Non-pigmented ciliary epithelial cell (primary cell): ENCODE measurements at places on chromosomes 11 and 22.

GRCh38 chr11:117300283-117300663 is 9.1 kb downstream of the BACE1-AS start:
- DNase-seq = no peak

DNA sequence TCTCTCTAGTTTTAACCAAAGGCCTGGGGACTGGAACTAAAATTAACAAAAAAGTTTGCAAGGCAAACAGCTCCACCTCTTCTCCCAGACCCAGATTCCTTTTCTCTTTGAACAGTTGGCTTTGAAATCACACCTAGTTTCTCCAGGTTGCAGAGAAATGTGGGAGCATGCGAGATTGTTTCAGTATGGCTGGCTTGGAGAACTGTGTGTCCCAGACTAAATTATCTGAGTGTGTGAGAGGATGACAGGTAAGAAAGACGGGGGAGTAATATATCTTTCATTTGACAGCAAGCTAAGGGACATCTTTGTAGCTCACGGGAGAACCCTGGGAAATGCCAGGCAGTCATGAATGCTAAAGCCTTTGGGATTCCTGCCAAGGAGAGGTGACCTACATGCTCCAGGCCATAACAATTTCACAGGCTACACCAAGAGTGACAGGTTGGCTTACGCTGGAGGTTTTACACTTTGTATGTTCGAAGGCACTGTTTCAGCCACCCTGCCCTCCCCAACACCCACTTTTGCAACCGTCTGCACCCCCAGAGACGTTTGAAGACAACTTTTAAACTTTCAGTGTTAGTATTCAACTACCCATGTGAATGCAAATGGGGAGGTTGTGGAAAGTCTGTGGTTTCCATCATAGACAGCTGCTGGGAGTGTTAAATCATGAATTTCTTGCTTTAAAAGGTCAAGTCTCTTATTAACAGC is 109.3 kb upstream of the SNX19 start:
- DNase-seq = no peak

GRCh38 chr11:40746282-40746681 is 713.2 kb downstream of the LRRC4C start:
- DNase-seq = no peak

DNA sequence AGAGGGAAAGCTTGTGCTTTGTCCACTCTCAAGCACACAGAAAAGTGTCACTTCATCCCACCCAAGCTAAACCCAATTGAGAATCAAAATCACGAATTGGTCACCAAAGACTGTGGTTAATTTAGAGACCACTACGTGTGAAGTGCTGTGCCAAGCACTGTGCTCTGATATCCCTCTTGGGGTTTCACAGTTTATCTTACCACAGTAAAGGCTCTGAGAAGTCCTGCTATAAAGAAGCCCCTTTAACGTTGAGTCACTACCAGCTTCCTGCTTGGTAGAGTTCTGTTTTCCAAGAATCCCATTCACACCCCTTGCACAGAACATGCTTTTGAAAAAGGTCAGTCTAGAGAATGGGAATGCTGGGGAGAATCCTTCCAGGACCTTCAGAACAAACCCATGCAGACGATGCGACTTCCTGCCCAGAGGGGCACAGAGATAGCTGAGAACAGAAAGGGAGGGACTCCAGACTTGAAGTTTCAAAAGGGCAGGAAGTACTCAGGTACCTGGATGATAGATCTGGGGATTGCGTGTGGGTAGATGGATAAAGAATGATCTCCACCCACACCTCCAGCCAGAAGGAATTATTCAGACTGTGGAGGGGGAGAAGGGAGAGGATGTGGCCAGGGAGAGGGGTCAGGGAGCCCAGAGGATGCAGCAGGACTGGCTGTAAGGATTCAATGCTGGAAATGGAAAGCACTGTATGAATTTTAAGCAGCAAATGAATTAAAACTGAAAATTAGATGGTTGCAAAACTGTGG is 18.1 kb upstream of the TSPAN18 start:
- no peak for DNase-seq

DNA sequence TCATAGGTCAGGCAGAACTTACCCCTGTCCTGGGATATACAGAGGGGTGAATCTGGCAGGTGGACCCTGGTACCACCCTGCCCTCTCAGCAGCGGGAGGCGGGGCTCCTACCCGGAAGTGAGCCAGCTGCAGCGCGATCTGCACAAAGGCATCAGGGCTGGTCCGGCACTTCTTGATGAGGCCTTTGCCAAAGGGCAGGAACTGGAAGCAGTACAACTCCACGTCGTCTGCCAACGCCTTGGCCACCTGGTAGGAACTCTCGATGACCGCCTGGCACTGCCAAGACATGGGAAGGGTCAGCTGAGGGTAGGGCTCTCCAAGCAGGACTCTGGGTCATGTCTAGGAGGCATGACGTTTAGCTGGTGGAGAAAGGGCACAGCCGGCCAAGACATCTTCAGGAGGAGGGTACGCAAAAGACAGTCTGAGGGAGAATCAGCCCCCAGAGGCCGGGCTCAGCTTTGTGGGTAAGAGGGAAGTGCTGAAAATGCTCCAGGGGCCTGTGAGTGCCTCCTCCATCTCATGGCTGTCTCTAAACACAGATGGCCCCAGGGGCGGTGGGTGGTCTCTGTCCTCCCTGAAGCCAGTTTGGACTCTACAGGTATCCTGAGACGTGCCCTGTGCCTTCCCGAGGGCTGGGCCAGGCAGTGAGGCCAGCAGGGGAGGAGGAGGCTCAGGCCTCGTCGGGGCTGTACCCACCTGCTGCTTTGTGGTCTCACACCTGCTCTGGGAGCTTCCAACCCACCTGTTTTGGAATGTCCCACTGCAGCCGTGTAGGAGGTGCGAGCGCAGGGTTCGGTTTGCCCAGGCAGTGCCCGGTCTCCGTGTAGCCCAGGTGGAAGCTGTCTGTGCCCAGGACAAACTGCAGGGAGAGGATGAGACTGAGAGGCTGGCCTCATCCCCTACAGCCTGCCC is 6.7 kb downstream of the CPT1B start:
- no peak for DNase-seq

GRCh38 chr11:68674461-68674860 is 9.9 kb upstream of the GAL start:
- DNase-seq = no peak
